Keratinocyte (primary cell): ENCODE measurements at places on chromosomes 4 and X. TPM values are rescaled to one million over a fixed set of nuclear protein-coding genes. Genes with fewer than 3 reads are reported as not detected.

- DNase-seq = no peak
Measured at GRCh38 chr4:109424093-109424841, 9.3 kb upstream of the SEC24B start.

Gene PARM1
- polyA plus RNA-seq = 0.02 to 0.08 TPM (median 0.05 TPM) in 3 replicates

- DNase-seq = no peak
Measured at GRCh38 chrX:2572740-2573139, 72.0 kb upstream of the DHRSX start.

DNA sequence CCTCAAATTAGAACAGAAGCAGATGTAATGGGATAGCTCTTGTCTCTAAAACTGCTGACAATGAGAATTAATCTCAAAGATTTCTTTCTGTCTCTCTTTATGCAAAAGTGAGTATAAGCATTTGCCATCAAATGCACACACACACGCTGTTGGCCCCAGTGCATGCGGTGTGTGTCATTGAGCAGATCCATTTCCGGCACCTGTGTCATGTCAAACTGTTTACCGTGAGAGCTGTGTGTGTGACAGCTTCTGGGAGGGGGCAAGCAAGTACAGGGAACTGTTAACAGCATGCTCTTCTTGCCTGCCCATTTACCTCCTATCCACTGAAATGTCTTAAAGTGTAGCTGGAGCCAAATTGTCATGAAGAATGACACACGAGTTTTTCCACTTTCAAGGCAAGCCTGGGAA is 297.9 kb upstream of the FAT4 start:
- no peak for DNase-seq

Gene LINC00632
- polyA plus RNA-seq = 2.2 to 4.5 TPM (median 3.0 TPM) in 3 replicates

Gene RASSF6
- 3.6 to 6.5 TPM (median 4.4 TPM) in 3 replicates for polyA plus RNA-seq

GRCh38 chrX:52118262-52118661 is 49.3 kb upstream of the MAGED4B start:
- no peak for DNase-seq

GRCh38 chrX:123425904-123426303 is 241.8 kb downstream of the GRIA3 start:
- DNase-seq = no peak

Gene ENPEP
- polyA plus RNA-seq = not detected in 3 replicates

- no peak for DNase-seq
Measured at GRCh38 chr4:119506806-119507205, 121.8 kb downstream of the PDE5A start.

DNA sequence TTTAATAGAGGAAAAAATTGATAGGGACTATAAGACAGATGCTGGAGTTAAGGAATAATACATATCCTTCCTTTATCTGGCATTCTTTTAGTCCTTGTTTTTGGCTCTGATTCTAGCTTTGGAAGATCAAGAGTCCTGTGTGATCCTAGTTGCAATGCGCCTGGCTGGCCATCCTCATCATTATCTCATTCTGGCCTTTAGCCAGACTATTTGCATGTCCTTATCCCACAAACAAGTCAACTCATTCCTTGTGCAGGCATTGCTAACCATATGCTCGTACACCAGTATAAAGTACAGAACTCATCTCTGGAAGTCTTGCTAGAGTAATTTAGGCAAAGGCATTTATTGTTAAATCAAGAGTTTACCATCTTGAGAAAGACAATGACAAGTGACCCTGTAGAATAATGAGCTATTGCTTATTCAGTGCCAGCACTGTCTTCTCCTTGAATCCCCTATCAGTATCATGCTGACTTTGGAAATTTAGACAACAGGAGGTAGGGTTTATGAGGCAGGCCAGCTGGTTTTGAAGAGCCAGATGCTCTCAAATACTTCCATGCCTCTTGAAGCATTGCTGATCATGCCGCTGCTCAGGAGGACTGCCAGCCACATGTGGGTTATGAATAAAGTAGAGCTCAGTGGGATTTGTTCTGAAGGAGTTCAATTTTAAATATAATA is 1730.3 kb upstream of the TENM3 start:
- DNase-seq = no peak

Gene CNGA1
- 0.58 to 0.89 TPM (median 0.85 TPM) in 3 replicates for polyA plus RNA-seq

DNA sequence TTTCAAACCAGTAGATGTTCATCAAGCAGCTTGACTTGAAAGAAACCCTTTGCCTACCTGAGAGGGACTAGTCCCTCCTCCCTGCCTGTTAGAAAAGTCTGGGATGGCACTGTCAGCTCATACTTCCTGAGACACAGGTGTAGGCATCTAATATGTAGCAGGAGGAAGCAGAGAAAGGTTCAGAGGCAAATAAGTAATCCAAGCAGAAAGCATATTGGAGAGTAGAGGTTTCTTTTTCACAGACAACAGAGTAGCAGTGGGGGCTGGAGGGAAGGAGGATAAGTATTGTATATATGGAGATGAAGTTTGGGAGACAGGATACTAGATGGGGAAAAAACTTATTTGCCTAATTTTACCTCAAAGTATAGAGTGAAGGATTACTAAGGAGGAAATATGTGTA is 81.5 kb downstream of the FNIP2 start:
- DNase-seq = no peak

GRCh38 chr4:152684007-152684406 is 4.2 kb upstream of the TMEM154 start:
- no peak for DNase-seq

Gene KDR
- polyA plus RNA-seq = 0.03 TPM in 1 of 3 replicates, not detected in the others

DNA sequence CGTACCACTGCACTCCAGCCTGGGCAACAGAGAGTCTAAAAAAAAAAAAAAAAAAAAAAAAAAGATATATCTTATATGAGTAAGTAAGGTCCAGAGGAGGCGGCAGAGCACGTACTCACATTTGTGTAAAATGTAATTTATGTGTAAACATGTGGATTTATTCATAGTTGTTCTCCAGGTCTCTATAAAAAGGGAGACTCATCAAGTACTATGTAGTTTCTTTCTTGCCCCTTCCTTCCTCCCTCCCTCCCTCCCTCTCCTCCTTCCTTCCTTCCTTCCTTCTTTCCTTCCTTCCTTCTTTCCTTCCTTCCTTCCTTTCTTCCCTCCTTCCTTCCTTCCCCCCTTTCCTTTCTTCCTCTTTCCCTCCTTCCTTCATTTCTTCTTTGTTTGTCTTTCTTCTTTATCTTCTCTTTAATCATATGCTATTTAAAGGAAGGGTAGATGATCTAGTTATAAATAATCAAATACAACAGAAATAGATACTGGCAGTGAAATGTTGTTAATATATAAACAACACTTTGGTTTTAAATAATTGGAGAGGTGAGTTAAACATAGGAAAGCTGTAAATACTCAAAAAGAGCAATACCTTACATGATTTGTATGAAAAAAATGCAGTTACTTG is 344.8 kb downstream of the ANK2 start:
- DNase-seq = no peak

Gene FAM9C
- polyA plus RNA-seq = not detected in 3 replicates

- DNase-seq = no peak
Measured at GRCh38 chrX:150610446-150610845, 42.0 kb downstream of the MTM1 start.

GRCh38 chr4:74638689-74639088 is 155.6 kb downstream of the BTC start:
- no peak for DNase-seq

GRCh38 chr4:181249031-181249430 is 994.2 kb upstream of the TENM3 start:
- no peak for DNase-seq

DNA sequence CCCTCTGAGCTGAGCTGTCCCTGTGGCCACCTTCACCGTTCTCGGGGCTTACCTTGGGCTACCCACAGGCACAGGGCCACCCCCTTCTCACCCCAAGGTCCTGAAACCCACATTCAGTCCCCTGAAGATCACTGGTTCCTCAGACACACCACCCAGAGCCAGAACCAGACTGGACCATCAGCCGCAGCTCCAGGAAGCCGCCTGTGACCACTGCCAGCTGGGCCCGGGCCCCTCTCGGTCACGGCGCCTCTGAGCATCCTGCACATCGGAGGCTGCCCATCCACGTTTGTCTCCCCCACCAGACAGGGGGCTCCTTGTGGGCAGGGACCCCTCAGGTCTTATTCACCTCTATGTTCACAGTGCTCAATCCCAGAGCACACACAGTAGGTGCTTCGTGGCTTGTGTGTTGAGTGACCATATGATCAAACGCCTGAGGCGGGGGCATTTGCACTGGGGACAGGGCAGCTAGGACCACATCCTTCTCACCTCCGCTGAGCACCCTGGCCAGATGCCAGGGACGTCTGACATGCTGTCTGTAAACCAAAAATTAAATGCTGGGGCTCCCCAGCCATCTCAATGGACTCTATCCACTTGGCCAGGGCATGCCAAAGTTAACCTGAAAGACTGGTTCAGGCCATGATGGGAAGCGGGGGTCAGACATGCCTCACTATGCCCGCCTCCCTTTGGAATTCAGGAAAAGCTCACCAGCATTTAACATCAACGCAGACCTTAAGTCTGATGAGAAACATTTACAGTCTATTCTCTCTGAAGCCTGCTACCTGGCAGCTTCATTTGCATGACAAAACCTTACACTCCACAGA is 109.4 kb upstream of the AFAP1 start:
- no peak for DNase-seq

Gene ZDHHC15
- not detected in 3 replicates for polyA plus RNA-seq

GRCh38 chr4:35151816-35152572 is 1092.3 kb downstream of the ARAP2 start:
- no peak for DNase-seq

Gene USP46
- polyA plus RNA-seq = 13.7 to 20.4 TPM (median 14.4 TPM) in 3 replicates

Gene OPRPN
- polyA plus RNA-seq = not detected in 3 replicates

- no peak for DNase-seq
Measured at GRCh38 chr4:158420782-158421181, 100.9 kb upstream of the RXFP1 start.

Gene LRP2BP
- 0.03 to 0.22 TPM (median 0.15 TPM) in 3 replicates for polyA plus RNA-seq

DNA sequence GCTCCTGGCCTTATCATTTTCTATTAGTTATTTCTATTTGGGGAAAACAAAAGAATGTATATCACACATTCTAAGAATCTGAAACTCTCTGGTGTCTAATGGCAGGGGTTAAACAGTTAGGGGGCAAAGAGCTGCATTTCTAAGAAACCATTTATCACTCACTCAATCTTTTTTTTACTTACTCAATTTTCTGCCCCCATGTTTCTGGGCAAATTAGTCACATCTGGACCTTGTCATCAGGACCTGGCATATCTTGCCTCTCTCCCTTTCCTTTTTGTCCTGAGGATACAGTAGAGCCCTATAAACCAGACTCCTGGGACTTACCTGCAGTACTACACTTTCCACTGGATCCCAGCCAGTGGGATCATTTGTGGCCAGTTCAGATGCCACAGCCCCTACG is 89.1 kb downstream of the ANXA3 start:
- DNase-seq = no peak

- DNase-seq = no peak
Measured at GRCh38 chr4:105624530-105624929, 72.1 kb downstream of the ARHGEF38 start.

DNA sequence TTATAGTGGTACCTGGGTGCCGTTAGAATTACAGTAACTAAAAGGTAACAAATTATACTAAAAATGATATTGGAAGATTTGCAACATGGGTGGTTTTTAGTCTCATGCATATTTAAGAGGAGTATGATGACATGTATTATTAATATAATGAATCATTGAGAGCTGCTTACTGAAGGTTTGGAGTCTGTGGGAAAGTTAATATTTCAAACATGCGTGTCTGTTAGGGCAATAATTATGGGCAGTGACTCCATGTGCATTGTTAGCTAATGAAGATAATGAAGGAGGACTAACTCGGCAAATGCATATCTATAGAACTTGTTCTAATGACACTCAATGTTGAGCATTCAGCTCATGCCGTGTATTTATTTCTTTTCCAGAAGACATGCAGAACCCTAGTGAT is 47.1 kb downstream of the MTHFD2L start:
- no peak for DNase-seq

- DNase-seq = peak; percentile 1
Measured at GRCh38 chr4:96736352-96736889, 896.5 kb downstream of the PDHA2 start.

DNA sequence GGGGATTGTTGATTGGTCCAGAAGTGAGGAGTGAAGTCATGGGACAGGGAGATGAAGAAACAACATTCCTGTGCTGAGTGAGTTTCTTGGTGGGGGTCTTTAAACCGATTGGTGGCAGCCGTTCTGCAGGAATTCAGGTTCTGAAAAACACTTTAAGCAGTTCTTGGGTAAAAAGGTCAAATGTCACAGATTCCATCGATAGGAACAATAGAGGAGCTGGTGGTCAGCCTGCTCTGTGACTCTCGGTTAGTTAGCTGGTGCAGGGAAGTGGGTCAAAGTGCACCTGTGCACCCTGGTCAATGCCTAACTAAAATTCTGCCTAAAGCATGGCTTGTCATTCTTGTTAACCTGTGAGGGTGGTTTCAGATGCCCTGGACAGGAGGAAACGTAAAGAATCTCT is 34.6 kb upstream of the MGST2 start:
- DNase-seq = no peak

DNA sequence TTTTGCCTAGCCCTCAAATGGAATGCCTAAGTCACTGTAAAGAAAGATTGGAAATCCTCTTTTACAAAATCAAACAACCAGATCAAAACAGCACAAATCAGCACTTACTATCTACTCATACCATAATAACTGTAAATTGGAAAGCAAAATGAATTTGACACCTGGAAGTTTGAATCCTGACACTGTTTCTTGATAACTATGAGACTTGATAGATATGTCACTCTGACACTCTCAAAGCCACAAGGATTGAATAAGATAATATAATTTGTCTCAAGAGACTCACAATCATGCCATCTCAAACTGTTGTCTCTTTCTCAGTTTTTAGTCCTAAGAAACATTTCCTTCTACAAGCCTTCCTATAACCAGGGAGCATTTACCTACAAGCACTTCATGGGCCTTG is 302.6 kb upstream of the DIAPH2 start:
- no peak for DNase-seq

GRCh38 chrX:2360731-2361130 is 140.0 kb downstream of the DHRSX start:
- no peak for DNase-seq

Gene GPR143
- 0.28 to 0.62 TPM (median 0.33 TPM) in 3 replicates for polyA plus RNA-seq

Gene RPS3A
- 1,896 to 3,377 TPM (median 2,421 TPM) in 3 replicates for polyA plus RNA-seq

Gene PF4V1
- polyA plus RNA-seq = not detected in 3 replicates

GRCh38 chr4:55763996-55764395 is 55.6 kb upstream of the EXOC1L start:
- no peak for DNase-seq

Gene HS3ST1
- 2.0 to 3.7 TPM (median 3.3 TPM) in 3 replicates for polyA plus RNA-seq

Gene ETDB
- polyA plus RNA-seq = not detected in 3 replicates

GRCh38 chr4:172998527-172999469 is 169.8 kb upstream of the GALNT7 start:
- no peak for DNase-seq

- no peak for DNase-seq
Measured at GRCh38 chr4:182277377-182277776, 34.2 kb downstream of the TENM3 start.
